Esophagus muscularis mucosa (tissue), 4 donors: ENCODE measurements at places on chromosomes 11 and 22.

DNA sequence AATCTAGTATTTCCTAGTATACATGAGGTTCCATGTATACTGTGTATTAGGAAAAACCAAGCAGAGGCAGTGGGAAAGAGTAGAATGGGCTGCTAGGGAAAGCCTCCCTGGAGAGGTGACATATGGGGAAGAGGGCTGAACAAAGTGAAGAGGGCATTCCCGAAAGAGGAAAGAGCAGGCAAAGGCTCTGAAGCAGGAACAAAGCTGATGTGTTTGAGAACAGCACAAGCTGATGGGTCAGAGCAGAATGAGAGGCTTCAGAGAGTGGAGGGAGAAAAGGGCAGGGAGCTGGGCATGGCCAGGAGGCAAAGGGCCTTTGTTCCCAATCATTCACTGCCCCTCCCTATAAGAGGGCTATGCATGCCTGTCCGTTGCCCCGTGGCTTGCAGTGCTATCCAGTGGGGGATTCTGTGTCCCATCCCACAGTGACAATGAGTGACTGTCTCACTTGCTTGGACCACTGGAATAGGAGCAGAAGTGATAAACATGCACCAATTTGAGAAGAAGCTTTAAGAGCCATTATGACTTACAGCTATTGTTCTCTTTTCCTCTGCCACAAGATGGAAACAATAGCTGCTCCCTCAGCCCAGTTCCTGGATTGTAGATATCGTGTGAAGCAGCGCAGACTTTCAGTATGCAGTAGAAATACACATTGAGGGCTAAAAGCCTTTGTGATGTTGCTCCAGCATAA lies 39.6 kb downstream of the GALNT18 start:
- H3K27me3 ChIP-seq: no peaks in the 10 kb centered on the region
- no peak overlapping the region for H3K4me3 ChIP-seq
- no peaks in the 10 kb centered on the region for H3K36me3 ChIP-seq
- peaks cover 58% of the 10 kb centered on the region for H3K4me1 ChIP-seq

DNA sequence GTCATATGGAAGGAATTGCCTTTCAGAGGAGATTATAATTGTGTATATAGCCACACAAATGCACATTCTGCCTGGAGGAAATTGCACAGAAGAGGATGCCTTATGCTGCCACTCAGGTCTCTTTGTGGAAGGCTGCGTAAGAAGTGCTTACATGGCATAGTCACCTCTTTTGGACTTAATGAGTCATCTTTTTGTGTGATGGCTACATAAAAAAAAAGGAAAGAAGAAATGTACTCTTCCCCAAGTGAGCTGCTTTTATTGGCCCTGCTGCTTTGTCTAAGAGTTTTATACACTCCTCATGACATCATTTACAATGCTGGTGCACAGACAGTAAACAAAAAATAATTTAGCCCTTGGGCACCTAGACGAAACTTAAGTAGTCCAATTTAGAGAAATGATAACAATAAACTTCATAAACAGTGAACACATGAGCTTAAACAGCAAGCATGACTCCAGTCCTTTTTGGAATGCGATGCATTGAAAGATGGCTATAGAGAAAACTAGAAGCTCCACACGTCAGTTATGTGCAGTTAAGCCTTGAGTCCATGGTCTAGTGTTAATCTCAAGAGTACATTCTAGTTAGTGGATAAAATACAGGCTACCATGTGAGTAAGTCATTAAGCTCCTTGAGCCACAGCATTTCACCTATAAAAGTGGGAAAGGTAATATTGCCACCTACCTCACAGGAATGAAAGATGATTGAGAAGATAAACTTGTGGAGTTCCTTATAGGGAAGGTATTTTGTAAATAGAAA lies 12.0 kb downstream of the CSTPP1 start:
- H3K36me3 ChIP-seq: no peaks in the 10 kb centered on the region
- no peak for DNase-seq
- H3K27me3 ChIP-seq: no peaks in the 10 kb centered on the region
- H3K4me3 ChIP-seq: no peak overlapping the region

DNA sequence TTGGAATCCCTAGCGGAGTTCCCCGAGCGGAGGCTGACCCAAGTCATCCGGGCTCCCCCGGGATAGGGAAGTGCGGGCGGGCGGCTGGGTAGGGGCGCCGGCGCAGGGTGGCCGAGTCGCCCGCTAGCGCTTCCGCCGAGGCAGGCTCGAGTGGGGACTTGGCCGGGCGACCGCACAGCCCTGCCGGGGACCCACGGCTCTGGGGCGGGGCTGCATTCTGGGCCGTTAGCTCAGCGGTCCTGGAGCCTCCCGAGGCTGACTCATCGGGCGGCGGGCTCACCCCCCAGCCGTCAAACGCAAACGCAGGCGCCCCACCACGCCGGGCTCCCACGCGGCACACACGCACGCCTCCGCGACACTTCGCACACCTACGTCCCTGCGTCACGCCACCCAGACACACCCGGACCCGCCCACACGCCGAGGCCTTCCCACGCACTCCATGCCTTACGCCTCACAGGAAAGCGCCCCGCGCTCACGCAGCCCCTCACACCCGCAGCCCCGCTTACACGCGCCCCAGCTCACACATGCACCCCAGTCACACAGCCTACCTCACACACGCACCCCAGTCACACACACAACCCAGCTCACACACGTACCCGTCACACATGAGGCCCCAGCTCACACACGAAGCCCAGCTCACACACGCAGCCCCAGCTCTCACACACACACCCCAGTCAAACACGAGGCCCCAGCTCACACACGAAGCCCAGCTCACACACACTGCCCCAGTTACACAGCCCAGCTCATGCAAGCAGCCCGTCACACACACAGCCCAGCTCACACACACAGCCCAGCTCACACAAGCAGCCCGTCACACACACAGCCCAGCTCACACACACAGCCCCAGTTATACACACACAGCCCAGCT lies 1.2 kb downstream of the PHLDB1 start:
- no peaks in the 10 kb centered on the region for H3K27me3 ChIP-seq
- DNase-seq: no peak

DNA sequence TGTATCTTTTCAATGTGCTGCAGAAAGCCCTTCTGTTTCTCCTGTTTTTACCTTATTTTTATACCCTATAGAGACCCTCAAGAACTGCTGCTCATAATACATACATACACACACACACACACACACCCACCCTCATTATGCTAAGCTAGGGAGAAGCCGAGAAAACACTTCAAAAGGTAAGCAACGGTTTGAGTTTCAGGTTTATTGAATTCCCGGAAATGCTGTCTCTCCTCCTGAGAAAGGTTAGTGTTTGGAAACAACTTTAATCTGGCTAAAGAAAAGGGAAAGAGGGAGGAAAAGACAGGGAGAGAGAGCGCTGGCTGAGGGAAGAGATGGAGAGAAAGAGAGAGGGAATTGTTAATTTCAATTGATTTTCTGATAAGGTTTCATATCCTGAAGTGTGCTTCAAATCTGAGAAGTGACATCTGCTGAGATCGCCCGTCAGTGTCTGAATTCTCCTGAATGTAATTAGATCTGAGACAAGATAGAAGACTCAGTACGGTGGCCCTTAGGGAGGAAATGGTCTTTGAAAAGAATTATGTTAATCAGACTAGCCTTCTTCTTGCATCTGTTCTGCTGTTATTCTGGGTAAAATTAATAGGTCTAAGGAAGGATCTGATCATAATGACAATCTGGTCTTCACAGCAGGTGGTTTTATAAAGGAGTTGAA lies 169.1 kb downstream of the NXPE2 start:
- no peaks in the 10 kb centered on the region for H3K27me3 ChIP-seq
- no peak overlapping the region for H3K27ac ChIP-seq
- H3K4me3 ChIP-seq: no peak overlapping the region
- DNase-seq: peak; percentile 24

GRCh38 chr11:1458340-1459218 lies 28.0 kb downstream of the MOB2 start:
- H3K27me3 ChIP-seq: no peaks in the 10 kb centered on the region
- H3K27ac ChIP-seq: peak overlapping the region; percentile 90
- H3K4me1 ChIP-seq: peaks cover 7% of the 10 kb centered on the region
- peak overlapping the region; percentile 20 for H3K4me3 ChIP-seq

DNA sequence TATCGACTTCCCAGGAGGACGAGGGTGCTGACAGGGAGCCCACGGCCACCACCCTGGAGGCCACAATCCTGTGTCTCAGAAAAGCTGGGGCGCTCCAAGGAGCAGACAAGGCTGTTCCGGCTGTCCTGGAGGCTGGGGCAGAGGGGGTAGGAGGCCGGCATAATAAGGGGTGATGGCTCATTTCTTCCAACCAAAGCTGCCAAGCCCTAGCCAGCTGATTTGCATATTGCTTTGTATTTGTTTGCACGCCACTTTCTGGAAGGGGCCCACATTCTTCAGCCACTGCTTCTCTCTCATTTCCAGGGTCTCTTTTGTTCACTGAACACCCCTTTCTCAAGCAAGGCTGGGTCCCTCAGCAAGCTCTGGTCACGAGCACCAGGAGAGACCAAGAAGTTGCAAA lies 4.7 kb downstream of the PDE2A start:
- H3K27me3 ChIP-seq: peaks cover 3% of the 10 kb centered on the region
- H3K27ac ChIP-seq: no peak overlapping the region
- H3K4me1 ChIP-seq: peaks cover 5% of the 10 kb centered on the region
- no peak for DNase-seq
- H3K36me3 ChIP-seq: no peaks in the 10 kb centered on the region
- H3K4me3 ChIP-seq: no peak overlapping the region

- H3K27me3 ChIP-seq: peaks cover 41% of the 10 kb centered on the region
- H3K4me3 ChIP-seq: no peak overlapping the region
- no peak for DNase-seq
- H3K27ac ChIP-seq: no peak overlapping the region
- no peaks in the 10 kb centered on the region for H3K36me3 ChIP-seq
- H3K4me1 ChIP-seq: peaks cover 11% of the 10 kb centered on the region
Observed at GRCh38 chr11:62918531-62918930, 2.6 kb downstream of the CHRM1 start.

DNA sequence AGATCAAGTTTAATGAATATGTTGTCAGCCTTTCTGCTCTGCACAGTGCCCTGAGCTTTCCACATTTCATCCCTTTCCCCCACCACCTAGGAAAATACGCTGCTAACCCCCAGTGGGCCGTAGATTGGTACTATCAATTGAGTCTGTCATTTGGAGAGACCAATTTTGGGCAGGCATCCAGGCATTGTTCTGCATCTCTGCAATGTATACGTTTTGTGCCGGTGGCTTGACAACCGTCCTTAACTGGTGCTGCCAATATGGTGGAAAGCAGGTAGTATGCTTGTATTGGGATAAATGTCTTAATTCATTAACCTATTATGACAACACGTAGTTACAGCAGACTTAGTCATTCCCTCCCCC lies 1.3 kb downstream of the ELMOD1 start:
- DNase-seq: no peak
- peaks cover 42% of the 10 kb centered on the region for H3K27me3 ChIP-seq
- H3K27ac ChIP-seq: no peak overlapping the region
- H3K4me3 ChIP-seq: peak overlapping the region; percentile 65
- H3K36me3 ChIP-seq: no peaks in the 10 kb centered on the region

DNA sequence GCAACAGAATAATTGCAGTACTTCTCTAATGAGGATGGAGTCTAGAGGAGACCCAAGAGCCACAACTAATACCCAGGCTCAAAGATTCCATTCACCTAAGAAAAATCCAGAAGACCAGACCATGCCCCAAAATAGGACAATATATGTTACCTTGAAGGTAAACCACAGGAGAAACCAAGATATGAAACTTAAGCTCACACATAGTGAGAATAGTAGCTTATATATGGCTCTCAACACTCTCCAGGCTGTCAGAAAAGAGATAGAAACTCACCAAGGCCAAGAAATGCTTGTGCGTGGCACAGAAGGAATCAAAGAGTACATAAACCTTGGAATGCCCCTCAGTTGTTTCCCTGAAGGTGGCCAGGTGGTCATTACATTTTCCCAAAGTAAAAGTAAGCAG lies 9.1 kb downstream of the FAM111A start:
- no peaks in the 10 kb centered on the region for H3K36me3 ChIP-seq
- no peak overlapping the region for H3K4me3 ChIP-seq
- DNase-seq: no peak
- H3K4me1 ChIP-seq: no peaks in the 10 kb centered on the region
- no peaks in the 10 kb centered on the region for H3K27me3 ChIP-seq

GRCh38 chr22:35538801-35539321 lies 1.8 kb upstream of the RASD2 start:
- no peaks in the 10 kb centered on the region for H3K36me3 ChIP-seq
- no peak for DNase-seq
- no peak overlapping the region for H3K4me3 ChIP-seq
- H3K4me1 ChIP-seq: peaks cover 14% of the 10 kb centered on the region
- peaks cover 8% of the 10 kb centered on the region for H3K27me3 ChIP-seq

GRCh38 chr11:128283451-128283850 lies 303.9 kb downstream of the ETS1 start:
- H3K36me3 ChIP-seq: no peaks in the 10 kb centered on the region
- no peak for DNase-seq
- H3K4me3 ChIP-seq: no peak overlapping the region
- H3K4me1 ChIP-seq: peaks cover 7% of the 10 kb centered on the region

- peaks cover 11% of the 10 kb centered on the region for H3K4me1 ChIP-seq
- DNase-seq: no peak
- no peaks in the 10 kb centered on the region for H3K27me3 ChIP-seq
Observed at GRCh38 chr11:47943721-47944586, 36.4 kb upstream of the PTPRJ start.

- no peaks in the 10 kb centered on the region for H3K27me3 ChIP-seq
- H3K27ac ChIP-seq: no peak overlapping the region
- no peaks in the 10 kb centered on the region for H3K36me3 ChIP-seq
- H3K4me3 ChIP-seq: no peak overlapping the region
- H3K4me1 ChIP-seq: no peaks in the 10 kb centered on the region
- DNase-seq: no peak
Observed at GRCh38 chr11:77510851-77511250, 37.0 kb upstream of the PAK1 start.

DNA sequence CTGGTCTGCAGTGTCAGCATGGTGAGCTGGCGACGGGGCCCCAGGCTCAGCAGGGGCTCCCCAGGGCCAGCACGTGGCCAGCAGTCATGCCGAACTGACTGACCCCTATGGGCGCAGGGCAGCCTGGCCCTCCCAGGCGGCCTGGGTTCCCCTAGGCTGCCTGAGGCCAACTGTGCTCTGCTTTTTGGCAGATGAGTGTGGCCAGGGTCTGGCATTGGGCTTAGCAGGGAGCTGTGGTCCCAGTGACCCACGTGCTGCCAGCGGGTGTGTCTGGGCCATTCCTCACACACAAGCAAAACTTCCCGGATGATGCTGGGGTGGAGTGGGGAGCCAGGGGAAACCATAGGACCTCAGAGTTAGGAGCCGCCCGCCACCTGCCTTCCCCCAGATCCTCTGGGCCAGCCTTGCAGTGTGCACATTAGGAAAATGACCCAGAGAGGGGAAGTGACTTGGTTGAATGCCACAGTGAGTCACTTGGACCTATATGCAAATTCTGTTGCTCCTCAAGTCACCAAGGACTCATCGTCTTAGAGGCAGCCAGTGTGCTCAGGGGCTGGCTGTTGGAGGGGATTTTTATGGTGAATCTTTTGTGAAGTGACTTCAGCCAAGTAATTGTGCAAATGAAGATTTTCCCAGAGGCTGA lies 6.5 kb downstream of the ADORA2A start:
- peaks cover 71% of the 10 kb centered on the region for H3K4me1 ChIP-seq
- DNase-seq: no peak
- no peaks in the 10 kb centered on the region for H3K27me3 ChIP-seq
- H3K36me3 ChIP-seq: no peaks in the 10 kb centered on the region
